ENCODE measurements at places on chromosomes 12 and 14.

GRCh38 chr12:46005823-46006222 lies 15.4 kb upstream of the SCAF11 start:
- no peak for DNase-seq

DNA sequence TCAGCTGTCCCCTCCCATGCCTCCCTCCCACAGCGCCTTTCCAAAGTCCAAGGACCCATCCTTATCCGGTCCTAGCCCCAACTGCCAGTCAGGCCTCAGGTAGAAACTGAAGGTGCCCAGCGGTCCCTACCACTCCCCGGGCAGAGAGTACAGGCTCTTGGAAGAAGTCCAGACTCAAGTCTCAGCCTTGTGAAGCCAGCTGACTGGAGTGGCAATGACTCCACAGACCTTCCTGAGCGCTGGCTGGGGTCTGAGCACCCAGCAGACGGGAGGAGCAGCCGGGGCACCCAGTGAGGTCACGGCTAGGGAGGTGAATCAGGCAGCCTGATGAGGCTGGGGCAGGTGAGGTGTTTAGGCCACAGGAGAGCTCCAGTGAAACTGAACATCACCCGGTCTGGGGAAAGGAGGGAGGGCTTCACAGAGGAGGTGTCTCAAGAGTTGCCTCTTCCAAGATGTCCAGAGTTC lies 60.0 kb downstream of the ITPK1 start:
- no peak for DNase-seq

GRCh38 chr12:51970904-51971646 lies 19.6 kb downstream of the ACVR1B start:
- DNase-seq: no peak

DNA sequence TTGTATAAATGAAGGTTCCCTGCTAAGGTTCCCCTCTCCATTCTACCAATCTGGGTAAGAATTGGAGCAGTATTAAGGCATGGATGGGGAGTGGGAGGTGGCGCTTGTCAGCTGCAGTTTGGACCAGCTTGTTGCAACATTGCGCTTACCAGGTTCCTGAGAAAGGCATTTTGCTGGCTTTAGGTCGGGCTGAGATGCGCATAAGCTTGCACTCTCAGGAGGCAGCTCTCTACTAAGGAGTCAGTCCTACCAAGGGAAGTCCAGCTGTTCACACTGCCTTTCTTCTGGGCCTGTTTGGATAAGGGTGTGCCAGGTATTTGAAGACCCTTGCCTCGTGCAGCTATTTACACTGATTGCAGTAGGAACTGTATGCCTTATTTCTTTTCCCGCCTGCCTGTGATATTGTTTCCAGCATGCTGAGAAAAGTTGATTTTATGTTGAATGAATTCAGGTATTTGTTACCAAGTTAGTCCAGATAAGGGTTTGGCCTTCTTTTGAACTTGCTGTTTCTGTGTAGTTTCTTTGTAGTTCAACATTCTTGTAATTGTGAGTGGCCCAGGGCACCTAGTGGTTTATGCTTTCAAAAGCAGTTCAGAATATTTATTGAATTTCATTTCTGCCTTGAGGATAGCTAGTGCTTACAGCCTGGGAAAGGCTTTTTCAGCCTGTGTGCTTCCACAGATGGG lies 2.6 kb downstream of the MLEC start:
- DNase-seq: no peak

DNA sequence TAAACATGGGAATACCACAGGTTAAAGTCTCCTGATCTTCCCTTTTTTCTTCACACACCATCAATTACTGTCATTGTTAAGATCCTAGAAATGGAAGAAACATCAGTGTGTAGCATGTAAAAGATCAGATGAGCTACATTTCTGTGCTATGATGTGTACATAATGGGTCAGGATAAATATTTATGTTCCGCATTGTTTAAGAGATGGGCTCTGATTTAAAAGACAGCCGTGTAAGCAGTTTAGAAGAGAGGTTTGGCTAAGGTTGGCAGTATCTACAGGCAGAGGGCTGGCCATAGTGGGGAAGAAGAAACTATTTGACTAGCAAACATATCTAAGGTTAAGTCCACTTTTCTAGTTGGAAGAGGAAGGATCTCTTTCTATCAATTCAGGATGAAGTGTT lies 49.4 kb downstream of the LRRC9 start:
- DNase-seq: no peak

GRCh38 chr14:93969082-93969828 lies 7.1 kb downstream of the ASB2 start:
- no peak for DNase-seq

DNA sequence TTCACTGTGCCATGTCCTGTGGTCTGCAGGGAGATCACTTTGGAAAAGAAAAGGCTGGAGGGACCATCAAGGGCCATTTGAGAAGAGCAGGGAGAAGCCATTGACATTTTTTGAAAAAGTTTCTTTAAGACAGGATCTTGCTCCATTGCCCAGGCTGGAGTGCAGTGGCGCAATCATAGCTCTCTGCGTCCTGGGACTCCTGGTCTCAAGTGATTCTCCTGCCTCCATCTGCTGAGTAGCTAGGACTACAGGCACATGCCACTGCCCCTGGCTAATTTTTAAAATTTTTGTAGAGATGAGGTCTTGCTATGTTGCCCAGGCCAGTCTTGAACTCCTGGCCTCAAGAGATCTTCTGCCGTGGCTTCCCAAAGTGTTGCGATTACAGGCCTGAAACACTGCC lies 32.3 kb downstream of the PTHLH start:
- DNase-seq: no peak

- DNase-seq: no peak
Observed at GRCh38 chr12:47616440-47616839, 89.4 kb downstream of the RPAP3 start.

DNA sequence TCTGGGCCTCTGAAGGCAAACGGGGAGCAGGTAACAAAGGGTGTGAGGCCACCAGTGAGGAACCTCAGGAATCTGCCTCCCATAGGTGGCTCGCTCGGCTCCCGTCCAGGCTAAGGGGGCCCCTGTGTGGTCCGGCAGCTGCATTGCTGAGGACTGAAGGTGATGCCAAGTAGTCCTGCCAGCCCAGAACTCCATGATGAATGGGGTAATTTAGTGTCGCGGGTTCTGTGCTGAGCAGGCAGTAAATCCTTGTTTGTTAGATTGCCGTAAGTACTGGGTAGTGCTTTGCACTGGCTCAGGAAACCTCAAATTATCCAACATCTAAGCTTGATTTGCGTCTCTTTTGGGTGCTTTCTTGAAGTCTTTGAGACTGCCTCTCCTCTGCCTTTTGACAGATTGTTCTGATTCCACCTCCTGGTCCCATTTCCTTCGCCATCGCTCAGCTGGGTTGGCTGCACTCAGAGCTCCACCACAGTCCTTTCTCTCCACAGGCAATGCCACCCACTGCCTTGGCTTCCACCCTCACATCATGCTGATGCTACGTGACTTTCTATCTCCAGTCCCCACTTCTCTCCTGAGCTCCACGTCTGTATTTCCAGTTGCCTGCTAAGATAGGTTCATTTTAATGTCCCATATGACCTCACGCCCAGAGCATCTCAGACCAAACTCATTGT lies 392.0 kb downstream of the FUT8 start:
- no peak for DNase-seq

GRCh38 chr14:104932676-104933631 lies 8.3 kb downstream of the PLD4 start:
- DNase-seq: no peak

GRCh38 chr12:122045262-122045661 lies 23.6 kb downstream of the BCL7A start:
- DNase-seq: no peak
